Activated CD4-positive, alpha-beta T cell treated with anti-CD3 and anti-CD28 coated beads, Interleukin-2, amount 10 ng/mL, durations not matched to agents 24 days and 14 days (primary cell): ENCODE measurements at places on chromosomes 16 and 17.

GRCh38 chr16:49701065-49701685 is 154.7 kb downstream of the ZNF423 start:
- no peaks in the 10 kb centered on the region for H3K36me3 ChIP-seq
- no peak for DNase-seq
- H3K27ac ChIP-seq, result no peak overlapping the region
- H3K4me3 ChIP-seq, result no peak overlapping the region

DNA sequence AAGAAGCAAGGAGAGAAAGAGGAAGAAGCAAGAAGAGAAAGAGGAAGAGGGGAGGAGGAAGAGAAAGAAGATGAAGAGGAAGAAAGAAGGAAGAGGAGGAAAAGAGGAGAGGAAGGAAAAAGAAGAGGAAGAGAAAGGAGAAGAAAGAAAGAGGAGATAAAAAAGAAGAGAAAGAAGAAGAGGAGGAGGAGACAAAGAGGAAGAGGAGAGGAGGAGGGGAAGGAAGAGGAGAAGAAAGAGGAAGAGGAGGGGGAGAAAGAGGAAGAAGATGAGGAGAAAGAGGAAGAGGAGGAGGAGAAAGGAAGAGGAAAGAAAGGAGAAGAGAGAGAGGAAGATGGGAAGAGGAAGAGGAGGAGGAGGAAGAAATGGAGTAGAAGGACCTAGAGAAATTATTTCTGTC is 80.4 kb downstream of the CDYL2 start:
- peaks cover 13% of the 10 kb centered on the region for H3K36me3 ChIP-seq
- peaks cover 40% of the 10 kb centered on the region for H3K4me1 ChIP-seq
- H3K27ac ChIP-seq, result no peak overlapping the region
- no peaks in the 10 kb centered on the region for H3K27me3 ChIP-seq
- no peak overlapping the region for H3K4me3 ChIP-seq
- DNase-seq, result no peak

GRCh38 chr16:11632455-11632939 is 35.8 kb upstream of the SNN start:
- H3K4me1 ChIP-seq, result peaks cover 18% of the 10 kb centered on the region
- H3K4me3 ChIP-seq, result no peak overlapping the region
- peaks cover 6% of the 10 kb centered on the region for H3K27me3 ChIP-seq
- DNase-seq, result no peak

DNA sequence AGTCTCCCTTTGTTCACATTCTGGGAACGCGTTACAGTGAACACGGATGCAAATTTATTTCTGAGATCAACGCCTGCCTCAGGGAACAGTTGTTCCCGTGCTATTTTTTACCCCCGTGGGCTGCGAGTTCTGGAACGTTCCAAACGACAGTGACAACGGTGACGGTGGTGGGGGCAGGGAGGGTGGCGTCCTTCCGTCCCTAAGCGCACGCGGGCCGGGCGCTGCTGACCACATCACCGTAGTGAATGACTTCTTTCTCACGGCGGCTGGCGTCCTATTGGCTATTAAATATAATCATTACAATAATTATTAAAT is 45.1 kb upstream of the SSTR5 start:
- H3K27ac ChIP-seq, result no peak overlapping the region
- no peak overlapping the region for H3K4me3 ChIP-seq
- no peaks in the 10 kb centered on the region for H3K36me3 ChIP-seq
- peaks cover 3% of the 10 kb centered on the region for H3K27me3 ChIP-seq
- DNase-seq, result no peak

DNA sequence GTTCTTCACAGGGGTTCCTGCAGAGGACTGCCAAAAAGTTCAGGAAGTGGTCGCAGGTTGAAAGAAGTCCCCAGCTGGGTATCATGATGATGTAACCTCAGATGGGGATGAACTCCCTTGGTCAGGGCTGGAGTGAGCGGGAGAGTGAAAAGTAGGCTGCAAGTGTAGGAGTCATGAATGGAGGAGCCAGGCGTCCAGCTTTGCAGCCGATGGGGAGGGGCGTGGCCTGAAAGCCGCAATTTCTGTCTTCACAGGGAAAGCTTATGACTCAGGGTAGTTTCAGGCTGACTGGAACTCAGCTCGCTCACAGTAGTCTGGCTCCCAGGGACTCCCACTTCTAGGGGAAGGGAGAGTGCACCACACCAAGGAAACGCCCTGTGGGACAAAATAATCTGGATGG is 70.0 kb upstream of the HS3ST3A1 start:
- no peaks in the 10 kb centered on the region for H3K4me1 ChIP-seq
- H3K27ac ChIP-seq, result no peak overlapping the region
- H3K4me3 ChIP-seq, result no peak overlapping the region
- no peak for DNase-seq
- no peaks in the 10 kb centered on the region for H3K36me3 ChIP-seq

GRCh38 chr17:34166352-34166751 is 88.7 kb upstream of the CCL2 start:
- H3K27ac ChIP-seq, result no peak overlapping the region
- peaks cover 31% of the 10 kb centered on the region for H3K27me3 ChIP-seq
- no peaks in the 10 kb centered on the region for H3K36me3 ChIP-seq
- no peaks in the 10 kb centered on the region for H3K4me1 ChIP-seq
- DNase-seq, result no peak
- no peak overlapping the region for H3K4me3 ChIP-seq

- DNase-seq, result no peak
- H3K27ac ChIP-seq, result no peak overlapping the region
- H3K36me3 ChIP-seq, result no peaks in the 10 kb centered on the region
- no peak overlapping the region for H3K4me3 ChIP-seq
These were observed 72.4 kb downstream of the RPH3AL start for GRCh38 chr17:280216-280615.

DNA sequence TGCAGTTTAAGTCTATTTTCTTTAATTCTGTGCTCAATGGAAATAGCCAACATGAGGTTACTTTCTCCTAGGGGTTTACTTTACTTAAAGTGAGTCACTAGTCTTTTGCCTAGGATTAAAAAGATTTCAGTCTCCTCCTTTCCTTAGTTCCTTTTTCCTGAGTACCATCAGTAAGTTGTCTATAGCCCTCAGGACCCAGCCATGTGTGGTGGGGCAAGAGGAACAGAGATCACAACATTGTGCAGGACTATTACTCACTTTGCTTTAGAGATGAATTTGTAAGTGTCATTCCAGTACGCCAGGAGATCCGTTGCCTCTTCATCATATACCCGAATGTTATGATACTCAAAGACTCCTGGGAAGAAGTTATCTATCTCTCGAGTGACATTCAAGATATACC is 27.7 kb upstream of the CORO6 start:
- DNase-seq, result no peak
- H3K4me1 ChIP-seq, result peaks cover 5% of the 10 kb centered on the region
- H3K27me3 ChIP-seq, result no peaks in the 10 kb centered on the region

GRCh38 chr17:48148854-48149786 is 41.6 kb downstream of the SNX11 start:
- H3K27ac ChIP-seq, result no peak overlapping the region
- H3K27me3 ChIP-seq, result no peaks in the 10 kb centered on the region
- peaks cover 39% of the 10 kb centered on the region for H3K36me3 ChIP-seq
- no peaks in the 10 kb centered on the region for H3K4me1 ChIP-seq

- no peaks in the 10 kb centered on the region for H3K36me3 ChIP-seq
- H3K4me1 ChIP-seq, result peaks cover 21% of the 10 kb centered on the region
- no peak overlapping the region for H3K4me3 ChIP-seq
- DNase-seq, result no peak
- H3K27ac ChIP-seq, result no peak overlapping the region
These were observed 5.8 kb upstream of the MYCBPAP start for GRCh38 chr17:50502301-50502990.

DNA sequence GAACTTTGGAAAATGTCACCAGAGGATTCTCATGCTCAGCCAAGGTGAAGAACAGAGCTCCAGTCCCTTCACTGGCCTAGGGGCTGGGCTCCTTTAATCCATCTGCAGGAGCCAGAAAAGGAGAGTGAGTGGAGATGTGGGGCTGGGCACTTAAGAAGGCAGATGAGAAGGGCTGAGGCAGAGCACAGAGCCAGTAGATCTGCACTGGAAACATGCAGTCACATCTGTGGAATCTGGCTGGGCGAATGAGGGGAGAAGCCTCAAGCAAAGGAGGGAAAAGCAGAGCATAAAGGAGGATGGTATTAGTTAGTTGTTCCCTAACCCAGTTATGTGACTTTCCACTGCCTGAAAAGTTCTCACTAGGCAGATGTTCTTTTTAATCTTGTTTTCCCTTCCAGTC is 50.4 kb upstream of the BCAR1 start:
- no peak overlapping the region for H3K4me3 ChIP-seq
- no peak for DNase-seq
- H3K36me3 ChIP-seq, result peaks cover 39% of the 10 kb centered on the region
- H3K27me3 ChIP-seq, result no peaks in the 10 kb centered on the region
- H3K27ac ChIP-seq, result no peak overlapping the region
